ENCODE measurements at places on chromosomes 7 and 10.

DNA sequence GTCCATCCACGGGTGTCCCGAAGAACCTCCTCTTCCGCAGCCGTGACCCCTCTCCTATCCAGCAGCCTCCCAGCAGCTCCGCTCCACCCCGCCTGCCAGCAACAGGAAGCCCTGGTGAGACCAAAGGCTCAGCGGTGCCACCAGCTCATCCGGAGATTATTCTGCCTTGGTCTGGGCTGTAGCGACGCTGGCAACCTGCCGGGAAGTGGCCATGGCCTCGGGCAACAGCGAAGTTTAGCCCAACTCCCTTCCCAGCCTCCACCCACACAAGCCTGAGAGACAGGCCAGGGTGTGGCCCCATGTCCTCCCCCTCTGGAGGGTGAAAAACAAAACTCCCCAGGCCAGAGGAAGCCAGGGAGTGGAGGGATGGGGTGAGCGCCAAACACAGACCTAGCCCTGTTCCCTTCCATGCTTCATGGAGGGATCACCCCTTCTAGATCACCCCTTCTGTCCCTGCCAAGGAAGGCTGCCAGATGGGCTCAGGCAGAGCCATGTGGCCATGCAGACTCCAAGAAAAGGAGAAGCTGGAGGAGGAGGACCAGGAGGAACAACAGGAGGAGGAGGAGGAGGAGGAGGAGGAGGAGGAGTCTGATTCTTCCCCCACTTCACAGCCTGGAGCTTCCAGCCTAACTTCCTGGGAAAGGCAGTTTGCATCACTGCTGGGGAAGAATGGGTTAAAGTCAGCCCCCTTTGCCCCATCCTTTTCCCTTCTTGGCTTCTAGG lies 918 bp downstream of the CALHM2 start:
- peak; percentile 37 for DNase-seq

- DNase-seq: no peak
These were observed 377.1 kb downstream of the HPSE2 start for GRCh38 chr10:98858525-98858924.

DNA sequence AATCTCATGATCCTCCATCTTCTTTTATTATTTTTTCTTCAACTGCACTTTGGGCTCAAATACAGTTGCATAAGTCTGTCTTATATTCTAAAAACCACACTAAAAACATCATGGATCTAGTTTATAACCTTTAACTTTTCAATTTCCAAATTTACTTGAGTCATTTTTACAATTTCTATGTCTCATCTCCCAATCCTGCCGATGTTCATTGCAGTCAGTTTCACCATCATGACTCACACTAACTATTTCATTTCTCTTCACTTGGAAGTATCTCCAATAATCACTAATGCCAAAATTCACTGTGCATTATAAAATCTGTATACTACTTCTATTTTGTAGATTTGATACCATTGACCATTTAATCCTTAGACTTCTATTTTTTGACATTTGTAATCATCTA lies 806.9 kb upstream of the SORCS1 start:
- no peak for DNase-seq

DNA sequence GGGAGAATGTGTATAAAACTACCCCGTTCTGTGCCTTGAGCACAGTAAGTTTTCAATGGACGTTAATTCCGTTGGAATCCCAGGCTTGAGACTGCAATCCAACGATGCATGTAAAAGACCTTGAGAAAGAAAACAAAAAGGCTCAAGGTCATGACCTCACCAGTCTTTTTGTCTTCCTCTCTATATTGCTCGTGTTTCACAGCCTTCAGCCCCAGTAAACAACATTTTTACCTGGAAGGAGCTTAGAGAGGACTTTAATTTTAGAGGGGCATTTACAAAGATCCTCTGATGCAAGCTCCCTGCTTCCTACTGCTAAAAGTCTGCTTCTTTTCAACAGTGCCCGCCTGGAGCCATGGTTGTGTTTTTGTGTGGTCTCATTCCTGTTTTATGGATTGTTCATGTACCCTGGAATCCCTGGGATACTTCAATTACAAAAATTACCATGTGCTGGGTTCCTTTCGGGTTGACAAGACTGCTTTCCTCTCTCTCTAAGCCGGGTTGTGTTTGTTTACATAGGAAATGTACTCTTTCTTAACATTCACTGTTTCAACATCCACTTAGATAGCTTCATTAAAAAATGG lies 320.1 kb upstream of the NFE2L3 start:
- DNase-seq: no peak

- no peak for DNase-seq
These were observed 12.5 kb upstream of the CALD1 start for GRCh38 chr7:134766779-134767519.

- DNase-seq: no peak
These were observed 214.0 kb downstream of the MDFIC start for GRCh38 chr7:115135769-115136410.

DNA sequence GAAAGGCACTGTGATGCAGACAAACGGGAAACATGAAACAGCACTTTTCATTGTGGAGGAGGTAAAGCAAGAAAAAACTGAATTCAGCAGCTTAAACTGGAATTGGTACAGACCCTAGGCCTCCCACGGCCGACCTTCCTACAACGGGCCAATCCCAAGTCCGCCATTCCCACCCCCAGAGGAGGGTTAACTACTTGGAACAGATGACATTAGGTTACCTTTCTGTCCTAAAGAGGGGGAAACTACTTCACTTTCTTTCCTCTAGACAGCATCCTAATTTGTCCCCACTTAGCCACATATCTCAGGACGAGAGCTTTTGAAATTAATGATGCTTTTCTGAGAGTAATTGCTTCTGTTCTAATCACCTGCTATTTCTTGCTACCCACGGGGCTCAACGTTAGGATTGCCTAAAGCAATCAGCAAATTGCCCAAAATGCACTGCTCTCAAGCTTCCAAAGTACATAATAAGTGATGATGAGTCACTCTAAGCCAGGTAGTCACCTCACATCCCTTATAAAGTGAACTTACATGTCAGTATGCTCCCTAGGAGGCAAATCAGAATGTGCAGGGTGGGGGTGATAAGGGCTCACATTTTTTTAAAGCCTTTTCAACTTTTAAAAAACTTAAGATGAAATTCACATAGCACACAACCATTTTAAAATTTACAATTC lies 36.7 kb downstream of the LSM5 start:
- DNase-seq: no peak

DNA sequence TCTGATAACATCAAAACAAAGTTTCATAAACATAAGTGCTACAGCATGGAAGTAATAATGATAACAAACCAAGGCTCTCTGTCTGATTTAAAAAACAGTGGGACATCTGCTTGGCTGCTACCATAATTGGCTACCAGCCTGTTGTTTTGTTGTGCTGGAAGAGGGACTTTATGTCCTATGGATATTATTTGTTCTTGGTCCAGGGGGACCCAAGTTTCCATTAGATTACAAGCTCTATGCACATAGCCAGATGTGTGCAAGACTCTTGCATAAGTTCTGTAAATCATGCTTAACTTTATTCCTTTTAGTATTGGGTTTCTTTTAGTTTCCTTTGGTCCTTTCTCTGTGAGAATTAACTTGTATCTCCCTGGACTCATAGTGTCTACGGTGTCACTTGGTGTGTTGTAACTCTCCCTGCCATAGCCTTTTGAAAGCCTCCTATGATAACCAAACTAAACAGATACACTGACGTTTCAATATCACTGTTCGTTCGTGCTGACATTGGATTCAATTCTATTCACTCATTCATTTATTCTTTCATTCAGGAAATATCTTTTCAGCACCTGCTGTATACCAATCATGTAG lies 41.4 kb upstream of the CD36 start:
- DNase-seq: no peak

GRCh38 chr10:107647462-107647861 lies 483.0 kb upstream of the SORCS1 start:
- no peak for DNase-seq

GRCh38 chr10:71980181-71981014 lies 16.2 kb downstream of the CHST3 start:
- no peak for DNase-seq

Measured in stimulated activated CD4-positive, alpha-beta T cell treated with anti-CD3 and anti-CD28 coated beads, Interleukin-2, amount 100 ng/mL, for 48 hours (primary cell).